Trophoblast cell (in vitro differentiated cells and primary cell): ENCODE measurements at places on chromosomes 4 and X.

DNA sequence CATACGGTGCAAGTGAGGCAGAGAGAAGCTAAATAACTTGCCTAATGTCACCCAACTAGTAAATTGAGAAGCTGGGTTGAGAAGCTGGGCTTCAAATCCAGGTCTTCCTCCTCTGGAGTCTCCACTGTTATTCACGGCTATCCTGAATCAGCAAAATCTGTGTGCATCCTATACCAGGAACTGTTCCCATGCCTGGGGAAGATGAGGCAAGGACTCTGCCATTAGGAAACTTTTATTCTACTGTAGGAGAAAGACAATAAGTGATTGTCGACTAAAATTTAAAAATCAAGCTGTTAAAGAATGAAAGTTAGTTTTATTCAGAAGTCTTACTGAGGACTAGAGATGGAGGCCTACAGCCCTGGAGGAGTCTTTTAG is 872 bp upstream of the TEC start:
- no peak for DNase-seq

DNA sequence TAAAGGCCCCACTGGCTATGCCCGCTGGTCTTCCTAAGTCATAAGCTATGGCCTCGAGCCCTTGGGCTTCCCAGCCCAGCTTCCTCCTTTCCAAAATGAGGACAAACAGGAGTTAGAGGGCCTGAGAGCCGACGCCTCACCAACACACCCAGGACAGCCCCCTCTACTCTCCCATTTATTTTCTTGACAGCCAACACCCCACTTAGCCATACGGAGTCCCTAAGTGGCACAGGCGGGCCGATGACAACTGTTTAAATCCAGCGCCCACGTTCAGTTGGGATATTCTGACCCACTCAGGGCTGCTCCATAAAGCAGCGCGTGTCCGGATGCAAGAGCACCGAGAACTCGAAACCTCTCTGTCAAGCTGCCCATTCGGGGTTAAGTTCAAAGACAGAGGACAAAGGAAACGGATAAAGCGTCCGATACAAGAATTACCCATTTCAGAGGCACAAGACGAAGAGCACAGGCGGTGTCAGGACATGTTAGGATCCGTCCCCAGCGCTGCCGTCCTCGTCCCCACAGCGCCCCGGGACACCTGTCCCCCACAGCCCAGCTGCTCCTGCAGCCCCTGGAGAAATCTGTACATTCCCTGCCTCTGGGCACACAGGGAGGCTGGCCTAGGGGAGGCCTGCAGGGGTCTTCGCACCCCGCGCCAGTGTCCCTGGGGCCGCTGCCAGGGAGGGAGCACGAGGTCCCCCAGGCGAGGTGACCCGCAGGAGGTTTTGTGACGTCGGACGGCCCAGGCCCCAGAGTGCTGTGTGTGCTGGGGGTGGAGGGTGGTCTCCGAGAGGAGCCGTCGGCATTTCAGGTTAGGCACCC is 1.2 kb downstream of the PRKX start:
- DNase-seq, result peak; percentile 5

DNA sequence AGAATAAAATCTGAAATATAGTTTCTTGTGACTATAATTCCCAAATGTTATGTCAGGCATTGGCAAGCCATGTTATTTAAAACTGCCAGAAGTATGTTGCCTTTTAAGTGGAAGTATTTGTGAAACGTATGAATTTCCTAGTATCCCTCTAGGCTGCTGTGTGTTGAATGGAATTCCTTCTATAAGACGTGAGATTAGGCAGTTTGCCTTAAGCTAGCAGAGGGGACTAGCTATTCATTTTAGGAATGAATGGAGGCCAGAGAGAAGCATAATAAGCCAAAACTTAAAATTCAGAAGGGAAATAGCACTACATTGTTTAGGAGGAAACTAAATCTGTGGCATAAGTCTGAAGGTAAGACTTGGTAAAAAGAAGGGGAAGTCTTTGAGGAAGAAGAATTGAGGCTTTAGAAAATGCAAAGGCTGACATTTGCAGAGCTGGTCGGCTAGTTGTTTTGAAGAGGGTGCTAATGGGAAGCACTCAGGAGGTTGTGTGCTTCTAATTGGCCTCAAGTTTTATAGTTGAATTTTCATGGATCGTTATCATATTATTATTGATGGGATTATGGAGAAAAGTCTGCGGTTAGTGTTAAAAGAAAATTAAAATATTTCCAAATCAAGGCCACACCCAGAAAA is 57.1 kb downstream of the TMEM131L start:
- peak; percentile 83 for DNase-seq

DNA sequence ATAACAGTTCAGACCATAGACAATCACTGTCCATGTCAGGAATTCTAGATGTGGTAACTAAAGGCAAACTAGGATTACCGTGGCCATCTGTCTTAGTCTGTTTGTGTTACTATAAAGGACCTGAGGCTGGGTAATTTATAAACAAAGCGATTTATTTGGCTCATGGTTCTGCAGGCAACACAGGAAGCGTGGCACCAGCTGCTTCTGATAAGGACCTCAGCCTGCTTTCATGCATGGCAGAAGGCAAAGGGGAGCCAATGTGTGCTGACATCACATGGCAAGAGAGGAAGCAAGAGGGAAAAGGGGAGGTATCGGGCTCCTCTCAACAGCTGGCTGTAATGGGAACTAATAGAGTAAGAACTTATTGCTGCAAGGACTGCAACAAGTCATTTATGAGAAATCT is 376.7 kb downstream of the GPM6A start:
- no peak for DNase-seq

DNA sequence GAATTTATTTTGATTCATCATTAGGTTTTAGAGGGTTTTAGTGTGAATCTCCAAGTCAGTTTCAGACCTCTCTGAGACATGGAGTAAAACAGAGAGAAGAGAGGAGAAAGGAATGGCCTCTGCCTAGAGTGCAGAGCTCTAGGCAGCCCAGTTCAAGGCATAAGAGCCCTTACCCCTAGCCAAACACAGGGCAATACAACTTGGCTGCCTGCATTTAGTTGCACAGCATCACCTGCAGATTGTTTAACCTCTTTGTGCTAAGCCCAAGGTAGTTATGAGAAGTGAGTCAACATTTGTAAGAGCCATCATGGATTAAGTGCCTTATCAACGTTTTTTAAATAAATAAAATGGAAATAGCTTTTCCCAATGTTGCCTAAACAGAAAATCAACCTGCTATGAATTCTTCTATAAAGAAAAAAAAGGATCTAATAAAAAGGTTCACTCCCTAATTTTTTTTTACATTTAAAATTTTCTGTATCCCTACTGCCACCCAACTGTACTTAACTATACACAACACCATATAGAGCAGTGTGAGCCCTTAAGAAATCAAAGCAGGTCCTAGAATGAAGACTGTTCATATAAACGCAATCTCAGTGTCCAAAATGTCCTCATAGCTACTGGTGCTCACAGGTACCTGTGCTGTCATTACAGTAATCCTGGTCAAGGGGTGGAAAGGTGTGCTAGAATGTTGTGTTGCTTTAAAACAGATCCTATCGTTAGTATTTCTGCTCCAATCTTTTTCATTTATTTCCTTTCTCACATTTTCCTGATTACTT is 36.0 kb downstream of the PF4 start:
- DNase-seq, result no peak

- DNase-seq, result no peak
These were observed 196.9 kb downstream of the NSUN7 start for GRCh38 chr4:40946652-40947051.

DNA sequence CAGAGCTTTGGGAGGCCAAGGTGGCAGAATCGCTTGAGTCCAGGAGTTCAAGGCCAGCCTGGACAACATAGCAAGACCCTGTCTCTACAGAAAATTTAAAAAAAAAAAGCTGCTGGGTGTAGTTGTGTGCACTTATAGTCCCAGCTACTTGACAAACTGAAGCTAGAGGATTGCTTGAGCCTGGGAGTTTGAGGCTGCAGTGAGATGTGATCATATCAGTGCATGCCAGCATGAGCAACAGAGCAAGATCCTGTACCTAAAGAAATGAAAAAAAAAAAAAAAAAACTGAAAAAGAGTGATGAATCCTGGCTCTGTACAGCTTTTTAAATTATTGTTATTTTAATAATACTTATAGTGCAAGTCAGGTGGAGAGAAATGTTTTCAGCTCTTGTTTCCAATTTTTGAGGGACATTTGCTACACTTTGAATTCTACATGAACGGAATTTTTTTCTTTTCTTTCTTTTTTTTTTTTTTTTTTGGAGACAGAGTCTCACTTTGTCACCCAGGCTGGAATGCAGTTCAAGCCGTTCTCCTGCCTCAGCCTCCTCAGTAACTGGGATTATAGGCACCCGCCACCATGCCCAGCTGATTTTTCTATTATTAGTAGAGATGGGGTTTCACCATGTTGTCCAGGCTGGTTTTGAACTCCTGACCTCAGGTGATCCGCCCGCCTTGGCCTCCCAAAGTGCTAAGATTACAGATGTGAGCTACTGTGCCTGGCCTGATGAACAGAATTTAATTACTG is 215.6 kb downstream of the FSTL5 start:
- DNase-seq, result peak; percentile 64

DNA sequence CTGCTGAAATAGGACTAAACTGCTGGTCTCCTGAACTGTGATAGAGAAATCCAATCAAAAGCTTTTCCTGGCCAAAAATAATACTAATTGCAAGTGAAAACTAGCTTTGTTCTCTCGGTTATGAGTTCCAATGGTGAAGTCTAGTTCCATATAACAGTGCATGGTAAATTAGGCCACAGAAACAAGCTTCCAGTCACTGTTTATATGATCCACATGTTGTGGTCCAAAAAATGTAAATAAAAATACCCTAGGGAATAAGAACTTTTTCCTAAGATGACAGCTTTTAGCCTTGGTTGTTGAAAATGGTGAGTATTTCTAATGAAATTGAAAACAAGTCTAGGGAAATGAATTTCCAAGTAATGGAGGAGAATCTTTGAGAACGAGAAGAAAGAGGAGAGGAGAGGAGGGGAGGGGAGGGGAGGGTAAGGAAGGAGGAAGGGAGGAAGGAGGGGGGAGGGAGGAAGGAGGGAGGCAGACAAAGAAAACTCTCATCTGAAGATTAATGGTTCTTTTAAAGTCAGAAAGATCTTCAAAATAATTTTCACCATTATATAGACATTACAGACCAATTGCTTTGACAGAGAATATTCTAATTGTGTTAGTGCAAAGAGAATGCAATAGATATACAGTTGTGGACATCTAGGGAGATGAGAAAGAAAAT is 26.1 kb downstream of the PALLD start:
- DNase-seq, result no peak

GRCh38 chr4:145189981-145190380 is 9.6 kb upstream of the OTUD4 start:
- DNase-seq, result no peak

DNA sequence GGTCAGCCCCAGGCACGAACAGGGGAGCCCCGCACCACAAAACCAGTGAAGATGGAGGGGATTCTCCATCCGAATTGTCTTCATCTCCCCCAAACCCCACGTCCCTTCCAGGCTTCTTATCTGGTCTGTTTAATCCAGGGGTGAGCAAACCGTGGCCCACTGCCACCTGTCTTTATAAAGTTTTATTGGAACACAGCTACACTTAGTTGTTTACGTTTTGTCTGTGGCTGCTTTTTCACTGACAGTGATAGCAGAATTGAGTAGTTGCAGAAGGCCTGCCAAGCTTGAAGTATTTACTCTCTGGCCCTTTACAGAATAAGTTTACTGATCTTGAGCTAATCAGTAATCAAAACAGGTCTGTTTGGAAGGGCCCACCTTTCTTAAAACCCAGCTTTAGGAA is 324.0 kb downstream of the ARHGAP10 start:
- no peak for DNase-seq

- DNase-seq, result peak; percentile 98
These were observed 179.7 kb upstream of the TET2 start for GRCh38 chr4:104967034-104967401.

DNA sequence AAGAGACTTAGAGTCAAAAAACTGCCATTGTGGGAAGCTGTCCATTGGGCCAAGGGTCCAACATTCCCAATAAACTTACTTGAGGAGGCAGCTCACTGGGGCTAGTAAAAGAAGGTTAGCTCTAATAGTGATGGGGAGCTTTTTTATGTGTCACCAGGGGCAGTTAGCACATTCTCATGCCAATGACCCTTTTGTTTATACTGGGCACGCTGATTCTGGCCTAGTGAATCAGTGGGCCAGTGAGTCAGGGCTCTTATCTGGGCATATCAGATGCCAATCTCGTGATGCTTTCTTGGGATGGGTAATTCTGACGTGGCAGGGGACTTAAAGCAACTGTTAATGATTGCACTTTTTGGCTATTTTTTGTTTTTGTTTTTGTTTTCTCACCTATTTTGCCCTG is 27.8 kb downstream of the TCEAL1 start:
- peak; percentile 61 for DNase-seq

- DNase-seq, result no peak
These were observed 83.5 kb downstream of the LNX1 start for GRCh38 chr4:53507671-53508286.

GRCh38 chr4:125306533-125306932 is 8.2 kb upstream of the FAT4 start:
- no peak for DNase-seq

DNA sequence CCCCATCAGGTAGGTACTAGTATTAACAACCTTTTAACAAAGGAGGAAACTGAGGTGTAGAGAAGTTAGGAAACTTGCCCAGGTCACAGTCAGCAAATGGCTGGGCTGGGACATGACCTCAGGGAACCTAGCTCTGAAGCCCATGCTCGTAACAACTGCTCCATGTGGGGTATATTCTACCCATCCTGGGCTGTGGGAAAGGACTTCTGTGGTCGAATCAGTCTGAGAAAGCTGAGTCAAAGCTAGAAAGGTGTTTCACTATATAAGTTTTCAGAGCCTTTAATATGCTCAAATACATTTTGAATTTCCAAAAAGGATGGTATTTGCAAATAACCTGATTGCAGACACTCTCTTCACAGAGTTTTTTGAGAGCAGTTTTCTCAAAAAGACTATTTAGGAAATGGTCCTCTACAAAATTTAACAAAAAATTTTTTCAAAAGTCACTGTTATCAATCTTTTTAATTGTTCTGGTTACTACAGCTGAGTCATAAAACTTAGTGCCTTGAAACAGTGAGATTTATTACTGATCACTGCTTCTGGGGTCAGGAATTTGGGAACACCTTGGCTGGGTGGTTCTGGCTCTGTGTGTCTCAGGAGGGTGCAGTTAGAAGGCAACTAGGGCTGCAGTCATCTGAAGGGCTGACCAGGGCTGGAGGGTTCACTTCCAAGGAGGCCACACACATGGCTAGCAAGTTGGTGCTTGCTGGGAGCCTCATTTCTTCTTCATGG is 53.6 kb downstream of the NSG1 start:
- DNase-seq, result no peak

- no peak for DNase-seq
These were observed 378.9 kb downstream of the KCNIP4 start for GRCh38 chr4:21569638-21570037.

GRCh38 chrX:39874202-39874816 is 223.4 kb downstream of the BCOR start:
- DNase-seq, result no peak

- DNase-seq, result no peak
These were observed 35.4 kb upstream of the HPGDS start for GRCh38 chr4:94378047-94378446.

- DNase-seq, result no peak
These were observed 1370.6 kb upstream of the AGA start for GRCh38 chr4:178812866-178813265.

GRCh38 chr4:88104902-88105610 is 53.4 kb downstream of the ABCG2 start:
- DNase-seq, result no peak

GRCh38 chr4:165464813-165465381 is 86.1 kb downstream of the CPE start:
- DNase-seq, result peak; percentile 69

GRCh38 chr4:168815379-168816345 is 194.4 kb downstream of the CBR4 start:
- DNase-seq, result no peak
